ENCODE measurements at places on chromosomes 5 and 9. TPM values are rescaled to one million over a fixed set of nuclear protein-coding genes. Genes with fewer than 3 reads are reported as not detected.

- no peak for DNase-seq
These were observed 42.0 kb downstream of the ARHGEF28 start for GRCh38 chr5:73668017-73668416.

LPAR1 gene
- 119 TPM for total RNA-seq

DNA sequence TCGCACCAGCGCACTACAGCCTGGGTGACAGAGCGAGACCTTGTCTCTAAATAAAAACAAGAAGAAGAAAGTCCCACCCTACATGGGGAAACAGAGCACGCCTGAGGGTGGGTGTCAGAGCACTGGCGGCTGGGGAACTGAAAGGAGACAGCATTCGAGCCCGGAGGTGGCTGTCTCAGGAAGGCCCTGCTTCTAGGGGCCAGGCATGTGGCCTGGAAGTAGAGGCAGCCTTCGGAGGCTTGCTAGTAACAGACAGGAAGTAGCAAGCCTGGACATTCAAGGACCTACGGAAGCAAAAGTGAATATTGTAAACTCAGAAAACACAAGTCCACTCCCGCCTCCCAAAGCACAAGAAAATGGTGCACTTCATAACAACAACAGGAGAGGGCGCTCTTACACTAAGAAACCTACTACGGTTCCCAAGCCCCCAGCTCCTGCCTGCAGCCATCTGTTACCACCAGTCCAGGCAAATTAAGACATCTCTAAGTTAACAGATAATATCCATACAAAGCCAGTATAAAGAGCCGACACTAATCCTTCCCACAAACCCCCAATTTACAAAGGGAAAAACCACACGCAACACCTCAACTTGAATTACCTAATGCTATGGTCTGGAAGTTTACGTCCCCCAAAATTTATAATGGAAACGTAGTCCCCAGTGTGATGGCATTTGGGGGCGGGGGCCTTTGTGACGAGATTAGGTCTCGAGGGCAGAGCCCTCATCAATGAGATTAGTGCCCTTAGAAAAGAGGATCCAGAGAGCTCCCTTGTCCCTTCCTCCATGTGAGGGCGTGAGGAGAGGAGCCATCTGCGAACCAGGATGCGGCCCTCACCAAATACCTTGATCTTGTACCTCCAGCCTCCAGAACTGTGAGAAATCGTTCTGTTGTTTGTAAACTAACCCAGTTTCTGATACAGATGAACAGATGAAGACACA, 7.7 kb downstream of the RASGEF1C start:
- DNase-seq = no peak

OTP gene
- total RNA-seq = under 0.01 TPM

All from osteoblast (primary cell).